ENCODE measurements at places on chromosomes 12 and 14.

DNA sequence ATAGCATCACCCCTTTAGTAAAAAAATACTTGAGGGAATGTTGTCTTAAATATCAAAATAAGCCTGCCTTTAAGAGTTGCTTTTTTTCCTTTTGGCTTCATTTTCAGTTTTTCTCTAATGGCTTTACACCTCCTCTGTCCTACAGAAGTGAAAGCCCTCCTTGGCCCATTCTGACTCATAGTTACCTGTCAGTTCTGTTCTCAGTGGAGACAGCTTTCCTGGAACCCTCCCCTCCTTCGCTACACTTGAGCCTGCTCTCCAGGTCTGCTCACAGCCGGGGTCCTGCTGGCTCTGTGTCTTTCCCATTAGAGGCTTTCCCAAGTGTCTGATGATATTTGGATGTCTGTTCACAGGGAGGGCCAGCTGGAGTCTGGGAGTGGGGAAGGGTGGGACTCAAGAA, 84.0 kb downstream of the PELI2 start:
- DNase-seq: no peak

DNA sequence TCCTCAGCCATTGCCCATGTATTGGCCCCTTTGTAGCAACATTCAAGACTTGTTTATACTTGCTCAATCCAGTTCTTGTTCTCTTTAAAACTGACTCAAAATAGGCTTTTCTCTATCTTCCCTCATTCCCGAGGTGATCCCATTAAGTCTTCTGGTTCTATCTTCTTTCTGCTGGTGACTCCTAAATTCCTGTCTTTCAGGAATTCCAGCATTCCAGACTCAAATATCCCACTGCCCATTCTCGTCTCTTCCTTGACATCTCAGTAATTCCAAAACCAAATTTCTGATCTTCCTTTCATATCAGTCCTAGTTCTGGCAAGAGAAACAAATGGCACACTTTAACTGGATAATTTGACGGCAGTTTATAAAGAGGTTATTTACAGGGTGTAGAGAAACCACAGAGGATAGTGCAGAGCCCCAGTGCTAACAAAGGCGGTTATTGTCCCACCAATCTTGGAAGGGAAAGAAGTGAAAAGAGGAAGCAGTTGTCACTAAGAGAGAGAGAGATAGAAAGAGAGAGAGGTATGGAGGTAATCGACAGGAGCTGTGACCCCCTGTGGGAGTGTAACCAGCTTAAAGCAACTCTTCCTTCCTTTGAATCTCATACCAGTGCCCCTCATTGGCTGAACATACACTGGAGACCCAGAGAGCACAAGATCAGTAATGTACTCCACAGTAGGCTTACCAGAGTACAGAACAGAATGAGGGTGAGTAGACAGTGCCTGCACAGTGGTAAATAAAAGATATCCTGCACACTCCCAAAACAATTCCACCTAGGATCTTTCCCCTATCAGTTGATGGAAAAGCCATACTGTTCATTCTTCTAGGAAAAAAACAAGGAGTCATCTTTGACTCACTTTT, 177.6 kb upstream of the LMNTD1 start:
- DNase-seq: no peak

- DNase-seq: no peak
Measured at GRCh38 chr12:111643427-111643826, 42.3 kb downstream of the BRAP start.

DNA sequence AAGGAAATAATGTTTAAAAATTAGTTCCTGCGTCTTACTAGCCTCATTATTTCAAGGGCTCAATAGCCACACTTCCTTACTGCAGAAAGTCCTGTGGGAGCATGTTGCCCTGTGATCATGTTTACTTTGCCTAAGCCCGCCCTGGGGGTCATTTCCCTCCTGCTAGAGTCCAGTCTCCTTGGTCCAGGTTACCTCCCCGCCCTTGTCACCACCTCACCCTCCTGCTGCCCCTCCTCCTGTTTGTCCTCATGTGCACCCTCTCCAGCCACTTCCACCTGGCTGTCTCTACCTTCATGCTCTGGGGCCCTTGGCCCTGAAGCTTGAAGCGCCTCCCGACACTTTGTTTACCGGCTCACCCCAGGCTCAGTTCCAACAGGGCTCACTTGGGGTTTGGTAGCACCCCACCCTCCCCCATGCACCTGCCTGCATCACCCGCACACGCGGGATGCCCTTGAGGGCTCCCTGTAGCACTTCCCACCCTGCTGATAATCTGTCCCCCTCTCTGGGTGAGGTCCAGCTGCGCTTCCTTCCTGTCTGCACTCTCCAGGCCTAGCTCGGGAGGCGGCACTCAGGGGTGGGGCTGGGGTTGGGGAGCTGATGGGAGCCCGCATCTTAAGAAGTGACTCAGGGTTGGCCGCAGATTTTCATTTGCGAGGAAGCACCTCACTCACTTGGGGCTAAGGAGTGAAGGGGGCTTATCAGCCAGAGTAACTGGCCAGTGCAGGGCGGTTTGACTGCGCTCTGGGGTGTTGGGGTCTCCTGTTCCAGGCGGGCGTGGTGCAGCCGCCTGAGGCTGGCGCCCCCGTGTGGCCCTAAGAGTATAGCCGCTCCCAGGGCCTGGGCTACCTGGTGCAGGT, 40.1 kb downstream of the SMIM41 start:
- no peak for DNase-seq

DNA sequence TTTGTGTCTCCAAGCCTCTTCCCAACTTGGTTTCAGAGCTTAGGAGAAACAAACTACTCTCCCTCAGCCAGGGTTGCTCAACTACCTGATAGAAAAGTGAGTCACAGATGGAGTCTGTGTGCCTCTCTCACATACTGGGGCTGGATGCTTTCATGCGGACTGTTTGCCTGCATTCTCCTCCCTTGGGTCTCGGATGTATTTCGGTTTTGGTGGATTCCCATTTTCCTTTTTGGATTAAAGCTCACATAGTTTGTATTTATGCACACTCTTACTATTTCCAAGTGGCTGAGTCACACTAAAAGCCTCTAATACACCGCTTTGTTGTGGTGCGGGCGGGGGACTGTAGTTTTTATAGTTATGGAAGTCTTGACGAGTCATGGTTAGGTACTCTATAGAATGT, 505.4 kb downstream of the LRFN5 start:
- no peak for DNase-seq

GRCh38 chr12:116473416-116473815, 85.8 kb upstream of the MAP1LC3B2 start:
- no peak for DNase-seq

- no peak for DNase-seq
Measured at GRCh38 chr12:69252033-69252432, 12.7 kb downstream of the CPSF6 start.

- DNase-seq: no peak
Measured at GRCh38 chr14:85058150-85058549, 471.8 kb upstream of the FLRT2 start.
